M059J (cell line): ENCODE measurements at places on chromosomes 6 and 20.

- DNase-seq, result no peak
Observed at GRCh38 chr6:73577676-73578075, 56.8 kb upstream of the EEF1A1 start.

DNA sequence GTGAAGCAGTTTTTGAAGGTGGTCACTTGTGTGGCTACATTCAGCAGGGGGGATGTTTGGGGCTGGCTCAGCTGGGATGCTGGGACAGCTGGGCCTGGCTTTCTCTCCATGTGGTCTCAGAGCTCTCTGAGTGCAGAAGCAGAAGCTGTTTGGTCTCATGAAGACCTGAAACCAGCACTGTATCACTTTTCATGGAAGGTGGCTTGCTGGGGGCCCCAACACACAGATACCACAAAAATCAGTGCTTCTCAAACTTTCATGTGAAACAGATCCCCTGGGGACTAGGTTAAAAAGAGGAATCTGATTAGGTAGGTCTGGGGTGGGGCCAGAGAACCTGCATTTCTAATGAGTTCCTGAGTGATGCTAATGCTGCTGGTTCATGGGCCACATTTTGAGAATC lies 347.3 kb downstream of the DHX35 start:
- DNase-seq, result no peak

DNA sequence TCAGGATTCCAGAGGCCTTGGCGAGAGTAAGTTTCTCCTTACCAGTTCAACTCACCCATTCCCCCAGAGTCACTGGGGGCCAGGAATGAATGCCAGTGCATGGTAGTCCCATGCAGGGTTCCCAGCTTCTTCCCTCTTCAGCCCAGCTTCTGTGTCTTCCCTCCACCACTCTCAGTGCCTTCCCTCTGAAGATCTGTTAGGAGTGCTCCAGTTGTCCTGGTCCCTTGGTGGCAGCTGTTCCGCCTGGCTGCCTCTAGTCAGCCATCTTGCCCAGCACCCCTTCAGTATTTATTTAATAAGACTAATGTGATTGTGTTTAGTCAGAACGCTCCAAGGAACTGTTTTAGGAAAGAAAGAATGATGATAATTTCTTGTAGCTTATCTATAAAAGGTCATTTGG lies 23.1 kb downstream of the FIG4 start:
- no peak for DNase-seq

DNA sequence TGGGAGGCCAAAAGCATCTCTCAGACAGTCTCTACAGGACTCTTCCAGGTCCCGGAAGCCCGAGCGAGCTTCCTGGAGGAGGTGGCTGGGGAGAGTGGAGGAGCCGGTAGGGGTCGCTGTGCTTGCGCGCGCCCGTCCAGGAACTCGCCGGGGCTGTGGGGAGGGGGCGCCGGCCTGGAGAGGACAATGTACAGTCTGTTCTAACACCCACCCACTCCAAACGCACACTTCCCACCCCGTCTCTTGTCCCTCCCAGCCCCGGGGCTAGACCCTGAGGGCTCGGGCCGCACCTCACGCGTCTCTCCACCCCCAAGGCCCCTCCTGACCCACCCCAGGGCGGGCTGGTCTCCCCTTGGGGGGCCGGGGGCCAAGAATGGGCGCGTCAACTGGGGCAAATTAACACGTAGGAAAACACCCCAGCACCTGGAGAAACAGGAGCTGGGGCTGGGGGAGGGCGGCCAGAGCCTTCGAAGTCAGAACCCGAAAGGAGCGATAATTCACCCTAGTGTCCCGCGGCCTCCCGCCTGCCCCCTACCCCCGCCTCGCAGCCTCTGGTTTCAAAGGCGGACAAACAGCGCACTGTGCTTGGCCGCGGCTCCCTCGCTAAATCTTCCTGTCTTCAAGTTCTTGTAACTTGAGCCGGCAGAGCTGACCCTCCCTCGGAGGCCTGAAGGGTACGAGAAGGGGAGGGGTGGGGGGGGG lies 103.2 kb upstream of the FOXP4 start:
- peak; percentile 43 for DNase-seq

DNA sequence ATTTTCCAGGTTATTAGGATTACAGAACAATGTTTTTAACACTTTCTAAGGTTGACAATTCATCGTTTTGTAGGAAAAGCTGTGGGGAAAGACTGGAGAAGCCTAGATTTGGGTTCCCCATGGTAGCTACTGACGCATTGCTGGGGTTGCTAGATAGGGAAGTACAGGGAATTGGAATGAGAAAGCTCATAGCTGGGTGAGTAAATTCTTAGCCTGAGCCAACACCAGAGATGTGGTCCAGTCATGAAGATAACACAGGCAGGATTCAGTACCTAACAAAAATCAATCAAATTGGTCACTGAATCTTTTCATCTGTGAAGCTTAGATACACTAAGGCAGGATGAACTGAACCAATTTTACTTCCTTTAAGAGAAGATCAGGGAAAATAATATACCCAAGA lies 35.7 kb downstream of the RIN2 start:
- DNase-seq, result no peak

DNA sequence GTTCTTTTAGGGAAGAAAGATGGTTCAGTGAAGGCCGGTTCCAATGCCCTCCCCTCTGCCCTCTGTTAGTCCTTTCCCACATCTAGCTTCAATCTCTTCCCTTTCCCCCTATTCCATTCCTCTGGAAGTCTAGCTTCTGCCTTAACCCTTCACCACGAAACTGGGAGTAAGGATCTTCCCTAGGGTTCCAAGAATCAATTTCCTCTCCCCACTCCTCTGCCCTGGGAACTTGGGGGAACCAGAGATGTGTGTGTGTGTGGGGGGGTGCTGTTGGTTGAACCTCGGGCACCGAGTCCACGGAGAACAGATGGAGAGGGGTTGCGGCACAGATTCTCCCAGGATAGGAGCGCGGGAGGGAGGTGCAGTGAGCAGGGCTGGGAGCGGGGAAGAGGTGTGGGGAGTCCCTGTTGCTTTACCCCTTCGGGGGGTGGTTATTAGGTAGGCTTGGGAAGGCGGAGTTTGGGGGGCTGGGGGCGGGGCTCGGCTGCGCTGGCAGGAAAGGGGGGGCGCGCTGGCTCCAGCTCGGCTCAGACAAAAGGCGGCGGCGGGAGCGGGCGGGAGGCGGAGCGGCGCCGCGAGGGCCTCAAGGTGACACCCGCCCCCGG lies at the start of gene TMEM151B:
Gene TMEM151B (plus strand): TSS at position 530 of the 605 bp plus-strand sequence. CDS start 293 bp downstream, outside the sequence.
- no peak for DNase-seq

DNA sequence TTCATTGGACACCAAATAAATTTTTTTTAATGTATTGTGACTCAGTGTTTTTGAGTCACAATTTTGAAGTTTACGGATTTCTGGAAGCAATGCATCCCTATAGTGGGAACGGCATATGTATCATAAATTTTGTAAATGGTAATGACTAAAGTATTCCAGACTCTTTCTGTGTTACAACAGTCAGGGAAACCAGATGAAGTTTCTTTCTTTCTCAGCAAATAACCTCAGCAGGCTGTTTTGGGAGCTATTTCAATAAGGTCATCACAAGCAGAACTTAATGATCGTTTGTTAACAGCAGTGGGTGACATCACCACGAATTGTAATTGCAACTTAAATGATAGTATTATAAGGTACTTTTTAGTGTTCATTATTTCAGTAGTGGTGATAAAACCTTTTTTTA lies 52.0 kb downstream of the HIVEP1 start:
- DNase-seq, result no peak

- peak; percentile 63 for DNase-seq
Observed at GRCh38 chr6:159983641-159984080, 14.8 kb downstream of the IGF2R start.

- peak; percentile 51 for DNase-seq
Observed at GRCh38 chr6:157326979-157327378, 3.7 kb upstream of the TMEM242 start.

- no peak for DNase-seq
Observed at GRCh38 chr6:5592886-5593519, 331.7 kb downstream of the FARS2 start.

DNA sequence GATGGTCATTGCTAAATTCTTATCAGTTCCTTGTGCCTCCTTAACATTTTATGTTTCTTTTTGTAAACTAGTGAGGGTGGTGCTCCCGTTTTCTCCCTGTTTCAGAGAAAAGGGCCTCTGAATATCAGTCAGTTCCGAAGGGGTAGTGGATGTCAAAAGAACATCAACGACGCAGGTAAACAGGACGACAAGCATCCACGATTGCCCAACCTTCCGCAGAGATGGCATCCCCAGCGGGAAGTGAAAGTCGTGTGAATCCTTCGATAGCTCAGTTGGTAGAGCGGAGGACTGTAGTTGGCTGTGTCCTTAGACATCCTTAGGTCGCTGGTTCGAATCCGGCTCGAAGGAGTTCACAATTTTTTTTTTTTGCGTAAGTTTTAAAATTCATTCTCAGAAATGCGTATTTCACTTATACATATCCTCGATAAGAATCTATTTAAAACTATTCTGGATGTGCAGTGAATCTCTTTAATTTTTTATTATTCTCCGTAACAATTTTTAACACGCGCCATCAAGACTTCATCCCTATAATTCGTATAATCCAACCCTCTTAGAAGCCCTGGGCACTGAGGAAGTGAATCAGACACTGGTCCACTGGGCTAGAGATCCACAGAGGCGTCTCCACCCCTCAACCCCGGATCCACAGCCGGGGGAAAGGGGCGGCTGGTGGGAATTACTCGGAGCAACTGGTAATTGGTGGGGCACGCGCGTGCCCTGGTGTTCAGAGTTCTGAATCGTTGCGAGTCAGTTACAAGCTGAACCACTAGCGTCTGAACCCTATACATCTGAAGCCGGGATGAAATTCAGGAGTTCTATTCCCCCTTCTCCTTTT lies 27.9 kb upstream of the ABT1 start:
- peak; percentile 95 for DNase-seq

- DNase-seq, result no peak
Observed at GRCh38 chr6:137248702-137249101, 29.5 kb upstream of the IFNGR1 start.

DNA sequence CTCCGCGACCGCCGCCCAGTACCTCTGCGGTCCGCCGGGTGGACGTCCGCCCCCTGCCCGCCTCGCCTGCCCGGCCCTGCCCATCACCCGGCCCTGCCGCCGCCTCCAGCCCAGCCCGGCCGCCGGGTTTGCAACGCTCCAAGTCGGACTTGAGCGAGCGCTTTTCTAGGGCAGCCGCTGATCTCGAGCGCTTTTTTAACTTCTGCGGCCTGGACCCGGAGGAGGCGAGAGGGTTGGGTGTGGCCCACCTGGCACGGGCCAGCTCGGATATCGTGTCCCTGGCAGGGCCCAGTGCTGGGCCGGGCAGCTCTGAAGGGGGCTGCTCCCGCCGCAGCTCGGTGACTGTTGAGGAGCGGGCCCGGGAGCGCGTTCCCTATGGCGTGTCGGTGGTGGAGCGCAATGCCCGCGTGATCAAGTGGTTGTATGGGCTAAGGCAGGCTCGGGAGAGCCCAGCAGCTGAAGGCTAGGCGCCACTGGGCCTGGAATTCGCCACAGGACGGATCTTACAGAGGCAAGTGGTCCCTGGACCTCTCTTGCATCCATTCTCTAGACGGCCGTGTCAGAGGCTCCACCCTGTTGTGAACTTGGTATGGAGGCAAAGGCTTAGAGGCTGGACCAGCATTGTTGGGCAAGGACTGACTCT lies 11.8 kb downstream of the FAM110A start:
- no peak for DNase-seq

DNA sequence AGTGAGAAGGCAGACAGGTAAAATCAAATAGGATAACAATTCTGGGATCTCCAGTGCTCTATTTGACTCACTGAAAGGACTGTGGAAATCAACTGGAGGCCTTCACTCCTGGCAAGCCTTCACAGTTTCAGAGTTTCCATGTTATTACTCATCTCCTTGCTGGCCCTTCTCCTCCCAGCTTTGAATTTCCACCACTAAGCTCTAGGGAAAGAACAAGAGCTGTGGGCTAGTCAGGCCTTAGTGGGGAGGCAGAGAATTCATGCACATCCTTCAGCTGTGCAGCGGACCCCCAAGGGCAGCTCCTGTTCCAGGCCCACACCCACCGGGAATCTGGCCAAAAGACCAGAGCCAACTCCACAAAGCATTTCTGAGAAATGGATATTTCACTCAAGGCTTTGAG lies 26.0 kb downstream of the MYLIP start:
- DNase-seq, result peak; percentile 81

DNA sequence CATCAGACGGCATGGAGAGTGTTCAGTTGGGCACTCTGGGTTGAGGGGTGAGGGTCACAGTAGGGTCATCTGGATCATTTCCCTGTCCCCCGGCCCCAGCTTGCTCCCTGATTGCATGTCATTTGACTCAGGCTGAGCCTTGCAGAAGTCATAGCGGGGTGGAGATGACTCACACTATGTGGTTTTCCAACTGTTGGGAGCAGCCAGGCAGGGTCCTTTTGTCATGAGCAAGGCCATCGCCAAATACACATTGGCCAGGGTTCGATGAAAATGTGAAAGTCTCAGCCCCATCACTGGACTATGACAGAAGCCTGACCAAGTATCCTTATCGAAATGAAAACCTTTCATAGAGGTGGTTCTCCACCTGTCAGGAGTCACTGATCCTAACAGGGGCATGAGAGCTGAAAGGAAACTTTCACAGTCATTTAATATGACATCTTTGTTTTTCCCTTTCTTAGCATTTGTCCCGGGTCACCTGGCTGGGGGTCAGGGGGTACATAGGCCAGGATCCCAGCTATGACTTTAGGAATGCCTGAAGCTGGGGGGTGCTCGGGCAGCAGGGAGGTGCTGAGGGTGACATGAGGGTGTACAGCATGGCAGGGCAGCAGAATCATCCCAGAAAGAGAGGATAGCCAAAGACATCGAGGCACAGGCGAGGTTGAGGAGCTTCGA lies 70.2 kb upstream of the CD93 start:
- peak; percentile 99 for DNase-seq

DNA sequence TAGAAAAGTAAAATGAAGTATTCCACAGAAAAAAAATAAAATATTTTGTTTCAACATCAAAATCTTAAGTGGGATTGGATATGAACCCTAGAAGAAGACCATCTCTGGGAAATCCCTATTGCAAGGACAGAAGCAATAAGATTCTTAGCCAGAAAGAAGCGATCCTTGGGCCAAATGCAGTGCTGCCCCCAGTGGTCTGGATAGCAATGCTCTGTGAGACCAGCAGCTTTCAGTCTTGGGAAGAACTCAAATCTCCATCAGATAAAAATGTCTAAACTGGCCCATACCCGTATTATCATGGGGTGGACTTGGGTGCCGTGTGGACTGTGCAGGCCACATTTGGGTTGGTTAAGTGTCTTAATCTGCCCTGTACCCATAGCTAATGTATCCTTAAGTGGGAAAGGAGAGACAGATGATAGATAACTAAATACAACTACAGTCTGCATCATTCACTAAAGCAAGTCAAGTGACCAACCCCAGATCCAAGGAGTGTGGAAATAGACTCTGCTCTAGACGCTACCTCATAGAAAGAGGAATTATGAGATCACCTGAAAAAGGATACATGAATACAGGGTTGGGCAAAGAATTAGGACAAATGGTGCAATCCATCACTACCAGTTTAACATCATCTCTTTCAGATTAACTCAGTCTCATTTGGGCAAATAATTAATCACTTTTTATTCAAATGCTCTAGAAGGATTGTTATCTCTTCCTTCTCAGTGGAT lies 38.9 kb upstream of the SNAP25 start:
- DNase-seq, result peak; percentile 37

GRCh38 chr20:14522595-14522994 lies 185.2 kb upstream of the FLRT3 start:
- no peak for DNase-seq
